GM12865 (cell line): ENCODE measurements at places on chromosomes 6 and 20.

DNA sequence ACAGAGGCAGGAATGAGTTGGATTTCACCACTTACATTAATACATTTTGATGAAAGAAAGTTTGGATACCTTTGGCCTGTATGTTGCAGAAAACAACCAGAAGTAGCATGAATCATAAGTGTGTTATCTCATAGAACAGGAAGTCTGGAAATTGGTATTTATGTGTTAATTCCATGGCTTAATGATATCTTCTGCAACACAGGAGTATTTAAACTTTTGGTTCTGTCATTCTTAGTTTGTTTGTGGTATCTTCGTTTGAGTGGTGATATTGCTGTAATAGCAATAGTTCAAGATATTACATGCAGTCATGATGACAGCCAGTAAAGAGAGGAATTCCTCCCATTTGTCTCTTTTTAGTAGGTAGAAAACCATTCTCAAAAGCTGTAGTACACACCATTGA, 177.3 kb downstream of the CDKAL1 start:
- DNase-seq: no peak

DNA sequence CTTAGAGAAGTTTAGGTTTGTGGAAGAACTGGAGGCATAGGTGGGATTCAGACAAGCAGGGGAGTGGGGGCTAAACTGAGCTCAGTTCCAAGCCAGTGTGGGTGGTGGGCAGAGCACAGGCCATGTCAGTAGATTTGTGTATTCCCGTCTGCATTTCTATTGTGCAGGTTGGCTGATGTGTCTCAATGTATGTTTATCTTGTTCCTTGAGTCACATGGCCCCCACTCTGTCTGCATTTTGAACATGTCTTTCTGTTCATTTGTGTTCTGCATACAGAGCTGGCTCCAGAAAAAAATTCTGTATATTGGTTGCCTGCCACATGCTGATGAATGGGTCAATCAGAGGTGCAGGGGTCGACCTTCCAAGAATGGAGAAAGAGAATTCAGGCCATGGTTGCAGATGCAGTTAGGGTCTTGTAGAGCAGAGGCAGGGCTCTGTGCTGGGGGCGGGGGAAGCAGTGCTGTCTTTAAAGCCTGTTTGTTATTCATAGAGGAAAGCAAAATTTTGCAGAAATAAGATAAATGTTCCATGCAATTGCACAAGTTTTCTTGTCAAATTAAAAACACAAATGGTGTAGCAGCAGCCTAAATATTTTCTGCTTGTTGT, 166.7 kb downstream of the CDH26 start:
- no peak for DNase-seq

- DNase-seq: no peak
These were observed 121.2 kb upstream of the BTN3A2 start for GRCh38 chr6:26243752-26244151.

DNA sequence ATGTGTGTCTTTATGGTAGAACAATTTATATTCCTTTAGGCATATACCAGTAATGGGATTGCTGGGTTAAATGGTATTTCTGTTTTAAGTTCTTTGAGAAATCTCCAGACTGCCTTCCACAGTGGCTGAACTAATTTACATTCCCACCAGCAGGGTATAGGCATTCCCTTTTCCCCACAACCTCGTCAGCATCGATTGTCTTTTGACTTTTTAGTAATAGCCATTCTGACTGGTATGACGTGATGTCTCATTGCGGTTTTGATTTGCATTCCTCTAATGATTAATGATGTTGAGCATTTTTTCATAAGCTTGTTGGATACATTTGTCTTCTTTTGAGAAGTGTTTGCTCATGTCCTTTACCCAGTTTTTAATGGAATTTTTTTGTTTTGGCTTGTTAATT, 5.3 kb upstream of the TASP1 start:
- no peak for DNase-seq

DNA sequence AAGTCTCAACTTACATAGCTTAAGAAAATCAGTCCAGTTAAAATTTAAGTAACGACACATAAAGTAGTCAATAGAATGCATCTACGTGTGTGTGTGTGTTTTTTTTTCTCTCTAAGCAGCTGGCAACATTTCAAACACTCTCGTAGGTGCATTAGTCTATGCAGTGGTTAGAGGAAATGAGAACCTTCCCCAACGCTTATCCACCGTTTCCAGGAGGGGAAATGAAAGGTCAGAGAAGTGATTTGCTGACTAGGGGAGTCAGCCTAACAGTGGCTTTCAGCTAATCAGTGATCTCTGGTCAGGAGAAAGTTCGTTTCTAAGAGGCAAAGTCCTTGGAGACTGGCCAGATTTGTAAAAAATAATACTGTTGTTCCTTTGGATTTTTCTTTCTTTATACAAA, 806.6 kb downstream of the C6orf118 start:
- peak; percentile 35 for DNase-seq

DNA sequence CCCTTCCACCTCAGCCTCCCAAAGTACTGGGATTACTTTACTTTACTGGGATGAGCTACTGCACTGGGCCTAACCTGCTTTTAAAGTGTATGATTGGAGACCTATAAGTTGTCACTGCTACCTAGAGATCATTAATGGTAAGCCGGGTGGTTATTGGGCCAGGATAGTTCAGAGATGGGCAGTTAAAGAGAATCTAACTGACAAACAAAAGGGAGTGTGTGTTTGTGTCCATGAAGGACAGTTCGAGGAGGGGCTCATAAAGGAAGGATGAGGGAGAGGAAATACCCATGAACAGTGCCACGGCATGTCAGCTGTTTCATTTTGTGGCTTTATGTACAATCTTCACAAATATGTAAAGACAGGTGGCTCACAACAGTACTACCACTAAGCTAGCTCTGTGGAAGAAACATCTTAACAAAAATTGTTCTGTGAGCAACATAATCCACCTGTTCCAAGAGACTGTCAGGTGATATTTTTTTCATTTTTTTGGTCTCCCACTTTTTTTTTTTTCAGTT, 69.7 kb upstream of the FAM8A1 start:
- DNase-seq: no peak

- peak; percentile 42 for DNase-seq
These were observed 1.1 kb downstream of the PPP1R18 start for GRCh38 chr6:30685157-30686008.

GRCh38 chr20:10798811-10799210, 125.0 kb upstream of the JAG1 start:
- DNase-seq: no peak

DNA sequence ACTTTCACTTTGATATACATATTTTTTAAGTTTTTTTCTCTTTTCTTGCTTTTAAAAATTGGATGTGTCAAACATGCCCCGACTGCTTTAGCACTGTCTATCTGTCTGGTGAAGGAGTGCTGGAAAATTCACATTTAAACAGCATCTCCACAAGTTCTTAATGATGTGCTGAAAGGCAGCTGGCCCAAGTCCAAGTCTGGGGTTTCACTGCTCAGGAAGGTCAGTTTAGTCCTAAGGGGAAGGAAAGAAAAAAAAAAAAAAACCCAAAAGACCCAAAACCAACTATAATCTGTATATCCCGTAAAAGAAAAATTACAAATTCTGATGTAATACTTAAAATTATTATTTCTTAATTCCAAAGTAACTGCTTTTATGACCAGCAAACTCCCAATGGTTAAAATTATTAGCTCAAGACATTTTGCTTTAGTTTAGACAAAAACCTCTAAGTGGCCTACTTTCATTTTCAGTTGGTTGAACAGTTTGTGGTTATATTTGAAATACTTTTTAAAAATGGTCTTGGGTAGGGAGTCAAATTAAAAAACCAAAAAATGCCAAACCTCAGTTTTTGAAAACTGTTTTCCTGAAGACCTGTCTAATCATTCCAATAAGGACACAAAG, 79.5 kb upstream of the PREP start:
- DNase-seq: peak; percentile 53

GRCh38 chr6:90048206-90048967, 154.1 kb downstream of the GJA10 start:
- DNase-seq: no peak

DNA sequence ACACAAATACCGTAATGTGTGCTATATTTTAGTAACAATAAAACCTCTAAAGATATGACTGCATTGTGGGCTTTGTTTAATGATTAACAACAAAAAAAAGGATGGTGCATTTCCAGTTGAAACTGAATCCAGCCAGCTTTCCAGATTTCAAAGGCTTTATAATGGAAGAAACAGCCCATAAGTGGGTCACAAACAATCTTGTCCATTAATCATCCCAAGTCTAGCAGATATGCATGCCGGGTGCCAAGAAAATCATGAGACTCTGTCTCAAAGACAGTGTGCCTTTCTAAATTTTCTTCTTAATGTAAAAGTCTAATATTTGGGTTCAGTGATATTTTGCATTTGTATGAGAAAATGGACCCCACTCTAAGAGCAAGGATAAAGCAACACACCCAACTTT, 20.6 kb upstream of the LAMP5 start:
- DNase-seq: no peak
